ENCODE measurements at places on chromosomes 11 and 22. TPM values are rescaled to one million over a fixed set of nuclear protein-coding genes. Genes with fewer than 3 reads are reported as not detected.

DNA sequence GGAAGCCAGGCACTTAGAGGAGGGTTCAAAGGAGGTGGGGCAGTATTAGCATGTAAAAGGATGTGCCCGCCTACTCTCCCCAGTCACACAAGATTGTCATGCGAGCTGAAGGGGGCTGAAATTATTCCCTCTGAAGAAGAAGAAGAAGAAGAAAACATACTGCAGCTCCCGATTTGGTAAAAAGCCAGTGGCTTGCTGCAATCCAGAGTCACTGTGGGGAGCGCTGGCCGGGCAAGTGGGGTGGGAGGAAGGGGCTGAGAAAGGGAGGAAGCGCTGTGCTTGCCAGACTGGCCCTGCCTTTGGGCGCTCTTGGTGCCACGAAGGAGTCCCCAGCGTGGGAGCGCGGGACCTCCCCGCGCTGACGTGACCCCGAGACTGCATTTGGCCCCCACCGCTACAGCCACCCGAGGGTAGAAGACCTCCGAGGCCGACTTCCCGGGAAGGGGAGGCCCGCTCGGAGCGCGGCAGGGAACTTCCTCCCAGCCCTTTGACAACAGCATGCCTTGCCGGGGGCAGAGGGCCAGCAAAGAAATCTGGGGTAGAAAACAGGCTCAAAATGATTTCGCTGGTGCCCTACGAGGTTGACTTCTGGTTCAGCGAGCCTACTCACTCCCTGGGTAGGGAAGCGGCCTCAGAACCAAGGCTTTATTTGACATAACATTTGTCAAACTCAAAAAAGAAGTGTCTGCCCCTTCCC, 906.3 kb downstream of the DLG2 start:
- peak; percentile 60 for DNase-seq

GRCh38 chr11:72398058-72398758, 36.1 kb downstream of the CLPB start:
- DNase-seq, result no peak

DNA sequence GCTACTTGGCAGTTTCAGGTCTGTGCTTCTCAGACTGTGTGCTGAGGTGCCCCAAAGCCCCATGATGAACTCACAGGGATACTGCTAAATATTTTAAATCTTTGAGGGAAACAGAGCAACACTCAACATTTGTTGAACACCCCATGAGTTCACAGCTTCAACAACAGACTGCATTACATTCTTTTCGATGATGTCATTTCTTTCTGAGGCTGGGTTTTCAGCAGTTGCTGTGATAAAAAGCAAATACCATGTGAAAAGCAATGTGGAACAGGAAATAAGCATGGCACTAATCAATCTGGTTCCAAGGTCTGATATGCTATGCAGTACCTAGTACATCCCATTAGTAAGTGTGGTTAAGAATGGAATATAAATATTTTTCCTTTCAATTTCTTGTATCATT, 82.7 kb downstream of the RPL27A start:
- peak; percentile 34 for DNase-seq

- DNase-seq, result no peak
Measured at GRCh38 chr22:44068422-44069191, 44.5 kb downstream of the PARVB start.

Gene TMEM135
- total RNA-seq, result 42.0 TPM

DNA sequence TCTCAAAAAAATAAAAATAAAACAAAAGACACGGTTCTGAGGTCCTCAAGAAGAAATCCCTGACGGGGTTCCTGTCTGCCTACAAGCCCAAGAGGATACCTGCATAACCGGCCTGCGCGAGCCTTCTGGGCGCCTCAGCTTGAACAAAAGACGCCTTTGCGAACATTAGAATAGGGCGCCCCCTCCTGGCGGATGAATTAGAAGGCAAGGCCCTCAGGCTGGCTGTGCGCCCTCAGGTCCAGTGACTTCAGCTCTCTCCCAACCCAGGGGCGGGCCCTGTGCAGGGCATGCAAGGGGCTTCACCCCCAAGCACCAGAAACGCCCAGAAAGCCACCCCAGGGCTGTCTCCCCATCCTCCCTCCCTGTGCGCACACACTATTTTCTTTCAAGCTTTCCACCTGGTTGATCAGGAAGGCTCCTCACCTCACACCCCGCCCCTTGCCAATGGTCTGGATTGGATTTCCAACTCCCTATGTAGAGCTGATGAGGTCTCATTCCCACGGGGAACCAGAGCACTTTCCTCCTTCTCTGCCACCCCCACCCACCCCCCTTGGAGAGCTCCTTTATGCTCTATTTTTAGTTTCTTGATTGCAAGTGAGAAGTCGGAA, 273.3 kb downstream of the BUD13 start:
- DNase-seq, result peak; percentile 76

GRCh38 chr11:129751511-129751910, 64.1 kb upstream of the TMEM45B start:
- DNase-seq, result no peak

Gene RAB38
- 9.0 TPM for total RNA-seq

Gene SOX10
- 0.54 TPM for total RNA-seq

Gene TSPAN18
- 18.3 TPM for total RNA-seq

DNA sequence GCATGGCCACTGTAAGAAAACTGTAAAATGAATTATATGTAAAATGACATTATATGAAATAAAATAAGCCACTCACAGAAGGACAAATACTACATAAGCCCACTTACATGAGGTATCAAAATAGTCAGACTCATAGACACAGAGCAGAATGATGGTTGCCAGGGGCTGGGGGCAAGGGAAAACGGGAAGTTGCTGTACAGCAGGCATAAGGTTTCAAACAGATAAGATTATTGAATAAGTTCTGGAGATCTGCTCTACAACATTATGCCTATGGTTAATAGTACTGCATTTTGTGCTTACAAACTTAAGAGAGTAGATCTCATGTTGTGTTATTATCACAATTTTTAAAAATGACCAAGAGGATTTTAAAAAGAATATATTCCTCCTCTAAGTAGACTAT, 32.7 kb upstream of the HEPHL1 start:
- no peak for DNase-seq

Gene CCDC89
- 6.5 TPM for total RNA-seq

DNA sequence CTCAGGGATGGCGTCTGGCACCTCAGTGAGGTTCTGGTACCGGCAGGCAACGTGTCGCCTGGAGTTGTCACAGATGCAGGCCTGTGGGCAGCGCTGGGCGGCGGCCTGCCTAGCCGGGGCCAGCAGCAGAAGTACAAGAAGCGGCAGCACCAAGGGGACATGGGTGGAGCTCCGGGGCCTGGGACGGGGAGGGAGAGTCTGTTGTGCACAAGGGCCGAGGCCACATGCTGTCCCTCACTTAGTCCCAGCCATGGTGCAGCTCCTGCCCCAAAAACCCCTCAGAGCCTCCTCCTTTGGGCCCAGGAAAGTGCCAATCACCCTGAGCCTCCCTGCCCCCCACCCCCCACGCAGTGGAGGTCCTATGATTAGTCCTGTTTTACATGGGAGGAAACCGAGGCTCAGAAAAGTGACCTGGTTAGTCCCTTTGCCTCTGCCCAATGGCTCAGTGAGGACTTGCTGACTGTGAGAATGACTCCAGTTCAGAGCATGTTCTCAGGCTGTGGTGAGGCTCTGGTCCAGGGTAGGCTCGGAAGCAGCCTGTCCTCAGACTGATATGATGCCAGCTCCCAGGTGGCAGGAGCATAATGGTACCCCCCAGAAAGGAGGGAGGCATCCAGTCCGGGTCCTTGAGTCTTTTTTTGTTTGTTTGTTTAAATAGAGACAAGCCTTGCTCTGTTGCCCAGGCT, 1.1 kb downstream of the CHADL start:
- no peak for DNase-seq

DNA sequence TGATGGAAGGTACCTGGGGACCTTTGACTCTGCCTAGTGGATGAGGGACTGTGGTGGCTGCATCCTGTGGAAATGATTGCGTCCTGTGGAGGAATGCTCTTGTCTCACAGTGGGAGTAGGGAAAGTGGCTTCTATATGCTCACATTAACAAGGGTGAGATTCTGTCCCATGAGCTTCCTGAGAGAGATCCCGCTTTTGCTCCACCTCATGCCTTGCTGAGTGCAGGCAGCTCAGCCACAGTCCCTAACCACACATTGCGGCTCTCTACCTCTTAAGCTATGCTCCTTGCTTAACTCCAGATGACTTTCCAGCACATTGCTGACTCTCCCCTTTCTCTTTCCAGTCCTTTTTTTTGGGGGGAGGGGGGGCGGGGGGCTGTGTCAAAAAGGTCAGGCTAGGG, 45.0 kb downstream of the TEAD1 start:
- no peak for DNase-seq

DNA sequence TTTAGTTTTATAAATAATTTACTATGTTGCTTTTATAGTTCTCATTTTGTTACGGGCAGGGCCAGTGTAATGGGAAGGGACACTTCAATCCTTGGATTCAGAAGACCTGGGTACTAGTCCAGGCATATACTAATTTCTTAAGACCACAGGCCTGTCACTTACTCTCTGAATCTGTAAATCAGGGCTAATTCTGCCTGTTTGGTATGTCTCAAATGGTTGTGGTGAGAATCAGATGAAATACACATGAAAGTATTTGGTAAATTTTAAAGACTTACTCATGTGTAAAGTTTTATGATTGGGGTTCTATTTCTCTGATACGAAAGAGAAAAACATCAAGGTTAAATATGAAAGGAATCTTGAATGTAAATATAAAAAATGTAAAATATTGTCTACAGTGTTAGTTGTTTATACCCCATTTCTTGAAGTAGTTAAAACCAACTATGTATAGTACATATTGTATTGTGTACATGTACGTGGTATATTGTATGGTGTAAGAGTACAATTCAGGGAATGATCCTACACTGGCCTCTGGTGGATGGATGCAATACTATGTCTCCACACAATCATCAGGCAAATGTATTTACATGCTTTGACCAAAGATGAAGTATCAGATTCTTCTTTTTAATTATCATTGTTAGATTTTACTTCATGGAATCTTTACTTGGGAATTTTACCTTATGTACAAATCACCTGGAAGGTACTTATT, 24.5 kb upstream of the RAG2 start:
- peak; percentile 77 for DNase-seq

GRCh38 chr22:48753381-48753730, 1074.3 kb downstream of the BRD1 start:
- DNase-seq, result no peak

DNA sequence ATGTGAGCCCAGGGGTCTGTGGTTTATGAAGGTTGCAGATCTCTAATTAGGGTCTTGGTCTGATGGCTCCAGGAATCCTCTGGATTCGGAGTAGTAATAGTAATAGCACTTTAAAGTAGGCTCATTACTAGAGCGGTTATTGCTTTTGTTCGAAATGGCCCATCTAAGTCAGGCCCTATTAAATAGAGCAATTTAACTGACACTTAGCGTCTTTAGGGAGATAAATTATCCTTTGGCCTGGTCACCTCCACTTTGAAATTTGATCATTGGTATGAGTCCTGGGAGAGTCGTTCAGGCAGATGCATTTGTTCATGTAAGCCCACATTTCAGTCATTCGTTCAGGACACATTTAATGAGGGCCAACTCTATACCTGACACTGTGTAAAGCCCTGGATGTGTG, 54.8 kb downstream of the LDLRAD3 start:
- DNase-seq, result no peak

- peak; percentile 68 for DNase-seq
Measured at GRCh38 chr22:17213976-17214375, 5.3 kb downstream of the ADA2 start.

- DNase-seq, result no peak
Measured at GRCh38 chr11:110798201-110798900, 86.1 kb upstream of the ARHGAP20 start.

DNA sequence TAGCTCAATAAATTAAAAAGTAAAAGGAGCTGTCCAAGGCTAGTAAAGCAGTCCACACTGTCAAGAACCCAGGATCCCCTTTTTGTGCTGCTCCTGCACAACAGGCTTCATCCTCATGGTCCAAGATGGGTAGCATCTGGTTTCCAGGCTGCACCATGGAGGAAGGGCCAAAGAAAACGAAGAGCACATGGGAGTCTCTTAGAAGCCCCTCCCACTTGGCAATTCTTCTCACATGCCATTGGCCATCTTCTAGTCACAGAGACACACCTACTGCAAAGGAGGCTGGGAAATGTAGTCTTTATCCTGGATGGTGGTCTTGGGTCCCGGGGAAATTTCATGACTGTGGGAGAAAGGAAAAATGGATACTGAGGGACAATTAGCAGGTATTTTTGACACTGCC, 37.8 kb downstream of the PRR5L start:
- no peak for DNase-seq

GRCh38 chr11:132549561-132549960, 982.7 kb downstream of the OPCML start:
- DNase-seq, result peak; percentile 55

DNA sequence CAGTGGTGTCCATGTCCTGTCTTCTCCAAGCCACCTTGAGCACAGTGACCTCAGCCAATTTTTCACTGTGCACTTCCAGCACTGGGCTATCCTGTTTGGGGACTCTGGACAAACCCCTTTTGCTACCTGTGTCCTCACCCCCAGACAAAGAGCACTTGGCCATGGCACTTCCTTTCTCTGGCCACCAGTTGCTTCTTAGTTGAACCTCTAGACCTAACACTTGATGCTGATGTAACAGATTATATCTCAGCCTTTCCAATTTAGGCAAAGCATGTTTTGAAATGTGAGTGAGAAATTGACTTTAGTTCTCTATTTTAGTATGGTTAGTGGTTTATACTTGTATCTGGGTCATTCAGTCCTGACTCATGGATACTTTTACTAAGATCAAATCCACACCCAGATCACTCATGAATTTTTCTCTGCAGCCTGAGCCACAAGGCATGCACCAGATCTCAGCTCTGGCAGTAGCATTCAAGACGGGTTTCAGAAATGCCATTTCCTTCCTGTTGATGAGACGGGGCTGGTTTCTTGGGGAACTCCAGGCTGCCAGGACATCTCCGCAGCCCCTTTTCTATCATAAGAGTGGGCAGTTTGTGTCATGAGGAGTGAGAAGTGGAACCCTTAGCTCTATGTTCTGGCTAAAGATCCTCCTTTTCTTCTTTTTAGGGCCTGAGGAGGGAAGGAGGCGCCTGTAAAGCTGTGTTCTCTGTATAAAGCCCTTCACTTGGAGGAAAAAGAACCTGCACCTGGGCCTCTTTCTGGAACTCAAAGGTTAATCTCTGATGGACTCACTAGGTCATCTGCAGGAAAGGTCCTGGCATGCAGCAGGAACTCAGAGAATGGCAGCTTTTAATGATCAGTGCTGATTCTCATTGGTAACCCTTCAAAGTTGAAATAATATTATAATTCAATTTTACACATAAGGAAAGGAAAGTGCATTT, 185.6 kb upstream of the TENM4 start:
- DNase-seq, result no peak

Gene MAJIN
- total RNA-seq, result not detected

- no peak for DNase-seq
Measured at GRCh38 chr22:48173773-48174160, 1411.3 kb downstream of the TBC1D22A start.
